Type B pancreatic cell (in vitro differentiated cells): ENCODE measurements at places on chromosomes 12 and 14. TPM values are rescaled to one million over a fixed set of nuclear protein-coding genes. Genes with fewer than 3 reads are reported as not detected.

KRT78 gene
- total RNA-seq = 14.7 and 29.1 TPM in 2 replicates

CD163 gene
- 0.14 and 0.57 TPM in 2 replicates for total RNA-seq

TMEM253 gene
- 1.8 and 2.9 TPM in 2 replicates for total RNA-seq

BBOF1 gene
- 6.6 and 9.0 TPM in 2 replicates for total RNA-seq

FAM222A gene
- 7.9 and 11.5 TPM in 2 replicates for total RNA-seq

DIO2 gene
- total RNA-seq = 3.5 and 7.6 TPM in 2 replicates

HOXC12 gene
- not detected in 2 replicates for total RNA-seq

DLK1 gene
- 149 and 405 TPM in 2 replicates for total RNA-seq

SLCO1B1 gene
- 0.36 TPM in 1 of 2 replicates, not detected in the other for total RNA-seq

SIX4 gene
- 18.2 and 26.0 TPM in 2 replicates for total RNA-seq

GRCh38 chr12:29415111-29415510, 34.1 kb upstream of the ERGIC2 start:
- no peaks in the 10 kb centered on the region for H3K4me1 ChIP-seq
- H3K36me3 ChIP-seq = peaks cover 9% of the 10 kb centered on the region
- H3K27me3 ChIP-seq = peaks cover 5% of the 10 kb centered on the region
- no peak for DNase-seq
- H3K4me3 ChIP-seq = no peak overlapping the region

- no peak overlapping the region for H3K27ac ChIP-seq
- DNase-seq = no peak
- no peak overlapping the region for H3K4me3 ChIP-seq
- no peaks in the 10 kb centered on the region for H3K36me3 ChIP-seq
- peaks cover 38% of the 10 kb centered on the region for H3K27me3 ChIP-seq
Measured at GRCh38 chr14:96748362-96748761, 48.8 kb upstream of the VRK1 start.

GRCh38 chr12:124633365-124634362, 66.3 kb upstream of the NCOR2 start:
- H3K27me3 ChIP-seq = peaks cover 3% of the 10 kb centered on the region
- peak overlapping the region; percentile 80 for H3K4me3 ChIP-seq
- peak overlapping the region; percentile 100 for H3K27ac ChIP-seq

- H3K4me1 ChIP-seq = peaks cover 17% of the 10 kb centered on the region
- H3K27ac ChIP-seq = no peak overlapping the region
- DNase-seq = no peak
- peaks cover 8% of the 10 kb centered on the region for H3K27me3 ChIP-seq
Measured at GRCh38 chr14:104223101-104224041, 85.0 kb downstream of the KIF26A start.

GRCh38 chr14:101185073-101185835, 281.7 kb upstream of the RTL1 start:
- peak; percentile 62 for DNase-seq
- peaks cover 17% of the 10 kb centered on the region for H3K27me3 ChIP-seq
- H3K36me3 ChIP-seq = no peaks in the 10 kb centered on the region
- H3K4me3 ChIP-seq = no peak overlapping the region

DNA sequence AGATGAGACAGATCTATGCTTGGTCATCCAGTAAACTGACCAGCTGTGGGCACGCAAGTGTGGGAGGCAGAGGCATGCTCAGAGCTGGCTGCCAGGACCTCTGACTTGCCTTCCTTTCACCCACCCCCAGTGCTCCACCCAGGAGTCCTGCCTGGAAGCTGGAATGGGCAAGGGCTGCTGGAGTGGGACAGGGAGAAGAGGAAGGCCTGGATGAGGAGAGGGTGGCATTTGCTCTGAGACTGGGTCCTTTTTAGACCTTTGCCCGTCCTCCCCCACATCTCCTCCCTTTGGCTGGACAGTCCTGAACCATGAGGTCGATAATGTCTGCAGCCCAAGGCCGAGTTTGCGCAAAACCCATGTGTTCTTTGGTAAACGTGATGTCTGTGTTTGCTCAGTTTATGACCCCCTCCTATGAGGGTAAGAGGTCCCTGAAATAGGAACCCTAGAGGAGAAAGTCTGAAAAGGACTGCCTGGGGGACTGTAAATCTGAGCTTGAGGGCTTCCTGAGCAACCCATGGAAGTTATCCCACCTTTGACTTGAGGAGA, 3.8 kb upstream of the INHBE start:
- H3K4me3 ChIP-seq = no peak overlapping the region
- H3K27me3 ChIP-seq = peaks cover 3% of the 10 kb centered on the region
- H3K4me1 ChIP-seq = peaks cover 10% of the 10 kb centered on the region
- H3K27ac ChIP-seq = no peak overlapping the region
- H3K36me3 ChIP-seq = no peaks in the 10 kb centered on the region

GRCh38 chr12:7361265-7361664, 57.4 kb downstream of the ACSM4 start:
- H3K27me3 ChIP-seq = peaks cover 5% of the 10 kb centered on the region
- H3K27ac ChIP-seq = no peak overlapping the region
- H3K36me3 ChIP-seq = no peaks in the 10 kb centered on the region
- H3K4me1 ChIP-seq = no peaks in the 10 kb centered on the region

GRCh38 chr12:70154960-70155589, 88.2 kb upstream of the CNOT2 start:
- no peak overlapping the region for H3K27ac ChIP-seq
- no peak overlapping the region for H3K4me3 ChIP-seq
- no peak for DNase-seq
- H3K4me1 ChIP-seq = no peaks in the 10 kb centered on the region
- H3K27me3 ChIP-seq = no peaks in the 10 kb centered on the region
- no peaks in the 10 kb centered on the region for H3K36me3 ChIP-seq

DNA sequence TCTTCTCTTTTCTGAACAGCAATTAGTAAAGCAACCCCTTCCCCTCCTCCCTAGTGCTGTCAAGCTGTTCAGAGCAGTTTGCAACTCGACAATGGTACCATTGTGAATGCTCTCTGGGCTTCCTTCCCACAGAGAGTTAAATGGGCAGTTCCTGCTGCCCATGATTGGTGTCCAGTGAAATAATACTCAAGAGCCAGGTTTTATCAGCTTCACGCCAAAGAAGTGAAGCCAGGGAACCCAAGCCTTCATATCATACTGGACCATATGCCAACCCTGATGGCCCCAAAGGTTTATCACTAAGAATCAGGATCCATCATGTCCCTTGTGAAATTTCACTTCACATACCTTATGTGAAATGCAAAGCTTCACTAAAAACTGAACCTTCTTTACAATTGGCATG, 24.7 kb downstream of the INSM2 start:
- H3K4me1 ChIP-seq = peaks cover 5% of the 10 kb centered on the region
- H3K36me3 ChIP-seq = no peaks in the 10 kb centered on the region
- H3K4me3 ChIP-seq = no peak overlapping the region
- H3K27me3 ChIP-seq = no peaks in the 10 kb centered on the region
- H3K27ac ChIP-seq = no peak overlapping the region
- DNase-seq = no peak

- H3K4me3 ChIP-seq = no peak overlapping the region
- no peaks in the 10 kb centered on the region for H3K36me3 ChIP-seq
- DNase-seq = no peak
Measured at GRCh38 chr14:84477996-84478395, 1051.9 kb upstream of the FLRT2 start.

DNA sequence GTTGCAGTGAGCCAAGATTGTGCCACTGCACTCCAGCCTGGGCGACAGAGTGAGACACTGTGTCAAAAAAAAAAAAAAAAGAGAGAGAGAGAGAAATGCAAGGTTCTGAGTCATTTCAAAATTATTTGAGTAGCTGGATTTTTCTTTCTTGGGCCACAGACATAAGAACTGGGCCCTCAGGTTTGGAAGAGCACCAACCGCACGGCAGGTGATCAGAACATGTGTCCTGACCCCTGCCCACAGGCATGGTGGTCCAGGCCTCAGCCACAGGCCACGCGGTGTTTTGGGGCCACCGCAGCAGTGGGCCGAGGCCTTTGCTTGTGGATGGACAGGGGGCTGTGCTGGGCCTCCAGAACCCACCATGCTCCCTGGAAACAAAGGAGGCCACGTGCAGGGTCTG, 126.7 kb downstream of the CALM1 start:
- H3K27me3 ChIP-seq = no peaks in the 10 kb centered on the region
- H3K4me1 ChIP-seq = peaks cover 12% of the 10 kb centered on the region
- H3K36me3 ChIP-seq = peaks cover under 1% of the 10 kb centered on the region

- H3K27ac ChIP-seq = no peak overlapping the region
- peaks cover 5% of the 10 kb centered on the region for H3K36me3 ChIP-seq
- no peak for DNase-seq
- no peak overlapping the region for H3K4me3 ChIP-seq
- H3K4me1 ChIP-seq = no peaks in the 10 kb centered on the region
Measured at GRCh38 chr12:128542844-128543243, 275.9 kb downstream of the TMEM132C start.

- peak overlapping the region; percentile 93 for H3K4me3 ChIP-seq
- peaks cover 21% of the 10 kb centered on the region for H3K4me1 ChIP-seq
- no peaks in the 10 kb centered on the region for H3K36me3 ChIP-seq
Measured at GRCh38 chr12:57461276-57461916, 1.8 kb downstream of the GLI1 start.

GRCh38 chr12:58701536-58701935, 218.8 kb downstream of the LRIG3 start:
- H3K27me3 ChIP-seq = no peaks in the 10 kb centered on the region
- no peak overlapping the region for H3K27ac ChIP-seq
- H3K36me3 ChIP-seq = no peaks in the 10 kb centered on the region
- no peak overlapping the region for H3K4me3 ChIP-seq
- H3K4me1 ChIP-seq = no peaks in the 10 kb centered on the region

GRCh38 chr12:75554556-75554880, 43.1 kb upstream of the KRR1 start:
- H3K27ac ChIP-seq = no peak overlapping the region
- no peaks in the 10 kb centered on the region for H3K27me3 ChIP-seq
- no peaks in the 10 kb centered on the region for H3K36me3 ChIP-seq
- no peak overlapping the region for H3K4me3 ChIP-seq

DNA sequence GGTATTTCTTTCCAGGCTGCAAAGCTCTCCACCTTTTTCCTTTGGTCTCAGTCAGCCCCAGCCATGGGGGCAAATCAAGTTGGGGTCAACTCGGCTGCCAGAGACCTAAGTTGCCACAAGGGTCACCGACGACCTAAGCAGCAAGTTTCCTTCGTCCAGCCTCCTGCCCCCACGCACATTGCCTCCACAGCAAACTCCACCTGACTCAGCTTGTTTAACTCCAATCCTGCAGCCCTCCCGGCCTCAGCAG, 767 bp upstream of the KCNMB4 start:
- no peaks in the 10 kb centered on the region for H3K36me3 ChIP-seq
- peaks cover 30% of the 10 kb centered on the region for H3K27me3 ChIP-seq
- H3K4me3 ChIP-seq = peak overlapping the region; percentile 83
- no peak overlapping the region for H3K27ac ChIP-seq
- no peak for DNase-seq

- no peak overlapping the region for H3K4me3 ChIP-seq
- peaks cover 25% of the 10 kb centered on the region for H3K4me1 ChIP-seq
- no peak overlapping the region for H3K27ac ChIP-seq
- DNase-seq = no peak
Measured at GRCh38 chr12:106841510-106842302, 67.2 kb downstream of the RIC8B start.

DNA sequence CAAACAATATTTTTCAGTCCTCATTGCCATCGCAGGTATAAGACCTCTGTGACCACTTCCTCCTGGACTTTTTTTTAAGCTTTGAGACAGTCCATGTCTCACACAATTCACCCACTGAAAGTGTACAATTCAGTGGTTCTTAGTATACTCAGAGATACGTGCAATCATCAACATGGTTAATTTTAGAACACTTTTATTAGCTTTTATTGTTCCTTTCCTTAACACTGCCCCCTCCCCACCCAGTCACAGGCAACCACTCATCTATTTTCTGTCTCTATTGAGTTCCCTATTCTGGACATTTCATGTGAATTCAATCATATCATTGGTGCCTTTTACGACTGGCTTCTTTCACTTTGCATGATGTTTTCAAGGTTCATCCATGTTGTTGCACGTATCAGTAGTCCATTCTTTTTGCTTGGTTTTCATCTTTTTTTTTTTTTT, 16.2 kb downstream of the NCKAP5L start:
- H3K27ac ChIP-seq = no peak overlapping the region
- no peak overlapping the region for H3K4me3 ChIP-seq
- peaks cover 14% of the 10 kb centered on the region for H3K36me3 ChIP-seq

DNA sequence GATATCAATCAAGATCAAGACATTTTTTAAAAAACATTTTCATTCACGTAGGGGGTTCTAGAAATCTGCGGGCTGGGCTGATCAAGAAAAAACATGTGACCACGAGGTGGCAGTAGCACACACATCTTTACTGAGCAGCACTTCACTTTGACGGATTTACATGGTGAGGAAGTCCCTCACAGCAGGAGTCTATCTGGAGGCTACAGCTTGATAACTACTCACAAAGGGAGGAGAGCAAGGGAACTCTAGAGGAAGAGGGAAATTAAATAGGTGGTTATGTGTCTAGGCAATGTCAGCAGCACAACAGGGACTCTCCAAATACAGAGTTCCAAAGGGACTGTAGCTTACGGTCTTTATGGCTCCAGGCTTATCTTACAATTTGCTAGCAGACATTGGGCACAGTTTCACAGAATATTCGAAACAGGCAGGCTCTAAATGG, 248.1 kb downstream of the DPY19L2 start:
- no peaks in the 10 kb centered on the region for H3K36me3 ChIP-seq
- DNase-seq = no peak
- peaks cover 5% of the 10 kb centered on the region for H3K27me3 ChIP-seq

- H3K27me3 ChIP-seq = no peaks in the 10 kb centered on the region
- peaks cover 14% of the 10 kb centered on the region for H3K4me1 ChIP-seq
- H3K4me3 ChIP-seq = peak overlapping the region; percentile 99
Measured at GRCh38 chr12:55996201-55996714, 818 bp upstream of the SUOX start.

DNA sequence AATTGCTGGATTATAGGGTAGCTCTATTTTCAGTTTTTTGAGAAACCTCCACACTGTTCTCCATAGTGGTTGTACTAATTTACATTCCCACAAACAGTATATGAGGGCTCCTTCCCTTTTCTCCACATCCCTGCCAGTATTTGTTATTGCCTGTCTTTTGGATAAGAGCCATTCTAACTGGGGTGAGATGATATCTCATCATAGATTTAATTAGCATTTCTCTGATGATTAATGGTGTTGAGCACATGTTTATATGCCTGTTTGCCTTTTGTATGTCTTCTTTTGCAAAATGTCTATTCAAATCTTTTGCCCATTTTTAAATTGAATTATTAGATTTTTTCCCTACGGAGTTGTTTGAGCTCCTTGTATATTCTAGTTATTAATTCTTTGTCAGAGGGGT, 385.3 kb downstream of the CCER1 start:
- no peaks in the 10 kb centered on the region for H3K4me1 ChIP-seq
- H3K4me3 ChIP-seq = no peak overlapping the region
- no peak overlapping the region for H3K27ac ChIP-seq
- H3K27me3 ChIP-seq = no peaks in the 10 kb centered on the region

DNA sequence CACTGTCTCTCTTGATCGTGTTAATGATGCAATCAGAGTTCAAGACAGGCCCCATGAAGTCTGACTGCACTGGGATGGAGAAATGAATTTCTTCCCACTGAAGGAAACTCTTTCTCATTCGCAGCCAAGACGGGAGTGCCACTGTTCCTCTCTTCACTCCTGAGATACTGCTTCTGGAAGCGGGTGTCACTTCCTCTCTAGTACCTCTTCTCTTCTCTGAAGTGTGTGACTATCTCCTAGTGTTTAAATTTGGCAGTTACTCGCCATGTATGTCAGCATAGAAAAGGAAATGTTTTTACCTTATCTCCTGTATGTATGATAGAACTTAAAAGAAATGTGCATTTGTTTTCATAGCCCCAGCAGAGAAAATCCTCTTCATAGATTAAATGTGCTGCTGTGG, 215.2 kb downstream of the ANO6 start:
- H3K4me1 ChIP-seq = peaks cover 5% of the 10 kb centered on the region
- no peak overlapping the region for H3K4me3 ChIP-seq
- no peak overlapping the region for H3K27ac ChIP-seq
- no peaks in the 10 kb centered on the region for H3K27me3 ChIP-seq
